B cell (primary cell): ENCODE measurements at places on chromosomes 6 and 20.
A peak's percentile ranks its signal among the peaks of the same experiment; 100 is the strongest.

GRCh38 chr6:98574984-98575383 lies 259.4 kb upstream of the POU3F2 start:
- no peak for DNase-seq

DNA sequence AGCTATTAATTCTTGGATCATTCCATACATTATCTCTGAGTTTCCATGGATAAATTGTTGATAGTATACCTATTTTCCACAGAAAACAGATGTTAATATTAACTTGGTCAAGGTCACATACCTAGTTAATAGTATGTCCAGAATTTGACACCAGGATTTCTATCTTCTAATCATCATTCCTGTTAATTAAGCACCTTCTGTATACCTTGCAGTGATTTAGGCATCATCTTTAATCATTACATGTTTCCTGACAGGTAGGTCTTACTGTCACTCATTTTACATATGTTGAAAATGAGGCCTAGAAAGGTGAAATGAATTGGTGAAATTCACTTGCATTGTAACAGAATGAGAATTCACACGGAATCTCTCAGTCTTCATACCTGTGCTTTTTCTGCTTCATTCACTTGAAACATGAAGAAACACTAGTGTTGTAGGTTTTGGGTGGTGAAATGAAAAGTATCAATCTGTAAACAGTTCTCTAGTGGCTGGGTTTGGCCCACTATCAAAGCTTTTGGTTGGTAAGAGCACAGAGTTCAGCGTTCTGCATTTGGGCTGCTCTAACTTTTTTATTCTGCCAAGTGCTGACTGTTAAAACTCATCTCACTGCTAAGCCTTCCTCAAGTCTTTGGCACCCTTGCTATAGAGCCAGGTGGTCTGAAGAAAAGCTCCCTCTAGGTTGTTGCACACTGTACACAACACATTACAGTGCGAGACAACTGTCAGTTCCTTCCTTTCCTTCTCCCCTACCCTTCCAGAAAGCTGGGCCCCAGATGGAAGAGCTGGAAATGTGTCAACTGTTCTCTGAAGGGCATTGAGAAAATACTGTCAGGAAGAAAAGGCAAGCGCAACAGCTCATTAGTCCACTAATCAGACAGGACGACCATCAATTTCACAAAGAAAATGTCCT lies 57.8 kb upstream of the C20orf144 start:
- no peak for DNase-seq

DNA sequence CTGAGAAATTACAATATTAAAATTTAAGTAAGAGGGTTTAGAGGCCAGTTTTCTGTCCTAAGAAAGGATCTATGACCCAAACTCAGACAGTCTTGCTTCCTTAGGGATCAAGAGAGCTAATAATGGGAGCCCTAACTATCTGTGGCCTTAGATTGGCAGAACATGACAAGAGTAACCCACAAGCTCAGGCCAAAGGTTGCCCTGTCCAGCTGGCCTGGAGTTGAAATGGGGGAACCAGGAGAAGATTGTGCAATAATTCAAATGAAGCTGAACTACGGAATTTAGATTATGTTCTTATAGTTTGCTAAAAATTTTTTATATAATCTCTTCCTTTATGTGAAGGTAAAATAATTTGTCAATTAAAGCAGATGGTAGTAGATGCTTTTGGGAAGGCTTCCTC lies 26.4 kb downstream of the LAMA4 start:
- DNase-seq: no peak

- peak; percentile 15 for DNase-seq
Measured at GRCh38 chr6:5379647-5380242, 118.4 kb downstream of the FARS2 start.

DNA sequence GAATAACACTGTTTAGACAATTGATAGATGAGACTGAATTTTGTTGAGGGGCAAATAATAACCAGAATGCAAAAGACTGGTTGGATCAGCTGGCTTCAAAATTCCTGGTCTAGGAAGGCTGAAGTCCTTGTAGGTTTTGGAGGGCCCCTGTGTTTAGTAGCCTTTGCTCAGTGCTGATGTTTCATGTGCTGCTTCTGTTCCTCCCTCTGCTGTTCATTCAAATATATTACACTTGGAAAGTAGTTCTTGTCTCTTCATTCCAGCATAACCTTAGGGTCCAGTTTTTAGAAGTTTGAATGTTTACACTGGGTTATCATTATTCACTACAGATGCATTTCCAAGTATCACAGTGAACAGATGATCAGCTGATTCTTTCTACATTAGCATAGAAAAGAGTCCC lies 72.5 kb downstream of the FLRT3 start:
- DNase-seq: no peak

DNA sequence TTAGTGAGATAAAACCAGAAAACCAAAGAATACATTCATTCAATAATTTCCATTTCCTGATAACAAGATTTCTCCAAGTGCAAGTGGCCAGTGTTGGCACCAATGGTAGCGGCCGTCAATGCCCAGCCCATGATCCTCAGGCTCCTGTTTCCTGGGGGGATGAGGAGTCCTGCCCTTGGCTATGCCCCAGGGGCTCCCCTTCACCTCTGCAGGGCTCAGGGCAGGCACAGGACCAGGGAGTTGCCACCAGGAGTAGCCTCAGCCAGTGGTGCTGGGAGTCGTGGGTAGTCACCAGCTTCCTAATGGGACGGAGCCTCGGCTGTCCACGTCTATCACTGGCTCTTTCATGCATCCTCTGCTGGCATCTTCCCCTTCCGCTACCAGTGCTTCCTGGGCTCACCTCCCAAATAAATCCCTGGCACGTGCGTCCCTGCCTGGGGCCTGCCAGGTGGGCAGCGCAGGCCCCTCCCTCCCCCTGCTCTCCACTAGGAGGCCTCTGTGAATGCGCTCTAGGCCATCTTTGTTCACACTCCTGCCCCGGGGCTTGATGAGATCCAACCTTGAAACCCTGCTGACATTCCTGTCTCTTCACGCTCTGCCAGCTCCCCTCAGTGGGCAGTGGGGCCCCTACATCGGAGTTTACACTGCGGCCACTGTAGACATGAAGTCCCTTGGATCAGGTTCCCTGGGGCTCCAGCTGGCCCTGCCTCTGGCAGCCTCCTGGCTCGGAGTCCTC lies 215.7 kb downstream of the SYNDIG1 start:
- no peak for DNase-seq

- DNase-seq: no peak
Measured at GRCh38 chr6:17525637-17526036, 74.5 kb upstream of the FAM8A1 start.

DNA sequence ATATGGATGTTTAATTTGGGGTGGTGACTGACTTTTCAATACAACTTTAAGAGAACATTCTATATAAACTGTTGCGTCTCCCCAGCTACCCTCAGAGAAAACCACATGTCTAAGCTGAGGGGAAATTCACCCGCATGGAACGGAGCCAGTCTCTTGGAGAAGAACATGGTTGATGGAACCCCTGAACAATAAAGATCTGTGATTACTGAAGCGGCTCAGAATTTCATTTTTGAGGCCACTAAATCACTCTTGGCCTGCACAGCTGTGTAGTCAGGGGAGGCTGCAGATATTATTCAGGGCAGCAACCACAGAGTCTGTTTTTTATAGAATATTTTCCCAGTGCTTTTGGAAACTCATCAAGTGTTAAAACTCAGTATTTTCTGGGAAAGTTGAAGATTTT lies 73.8 kb downstream of the EYA4 start:
- no peak for DNase-seq

- peak; percentile 49 for DNase-seq
Measured at GRCh38 chr20:3777716-3778629, 3.3 kb downstream of the SPEF1 start.

- DNase-seq: no peak
Measured at GRCh38 chr6:71887006-71887743, 825 bp downstream of the RIMS1 start.

DNA sequence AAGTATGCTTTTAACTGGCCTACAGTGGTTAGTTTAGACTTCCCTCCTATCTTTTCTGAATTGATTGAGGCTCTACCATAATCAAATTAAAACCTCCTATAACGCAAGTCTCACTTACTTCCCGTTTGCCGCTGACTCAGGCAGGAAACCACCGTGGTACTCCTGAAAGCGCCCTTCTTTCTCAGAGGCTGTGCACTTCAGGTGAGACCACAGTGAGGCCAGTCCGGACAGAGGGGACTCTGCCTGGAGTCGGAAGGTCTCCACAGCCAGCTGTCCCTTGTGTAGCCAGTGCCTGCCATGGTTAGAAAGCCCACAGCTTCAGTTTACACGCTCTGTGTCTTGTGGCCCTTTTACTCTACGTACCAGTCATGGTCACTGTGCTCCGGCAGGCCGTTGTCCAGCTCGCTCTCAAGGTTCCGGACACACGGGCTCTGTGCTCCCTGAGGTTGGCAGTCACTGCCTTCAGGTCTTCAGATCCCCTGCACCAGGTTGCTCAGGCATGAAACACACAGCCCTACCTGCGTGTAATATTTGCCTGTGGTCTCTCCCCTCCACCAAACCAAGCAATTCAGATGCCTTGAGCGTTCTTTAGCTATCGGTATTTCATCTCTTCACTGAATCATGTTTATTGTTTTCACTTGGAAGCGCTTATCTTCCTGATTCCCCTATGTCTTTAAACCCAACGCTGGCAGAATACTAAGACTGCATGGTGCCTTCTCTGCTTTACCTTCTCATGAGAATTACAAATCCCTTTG lies 178.8 kb downstream of the SMOC2 start:
- no peak for DNase-seq

DNA sequence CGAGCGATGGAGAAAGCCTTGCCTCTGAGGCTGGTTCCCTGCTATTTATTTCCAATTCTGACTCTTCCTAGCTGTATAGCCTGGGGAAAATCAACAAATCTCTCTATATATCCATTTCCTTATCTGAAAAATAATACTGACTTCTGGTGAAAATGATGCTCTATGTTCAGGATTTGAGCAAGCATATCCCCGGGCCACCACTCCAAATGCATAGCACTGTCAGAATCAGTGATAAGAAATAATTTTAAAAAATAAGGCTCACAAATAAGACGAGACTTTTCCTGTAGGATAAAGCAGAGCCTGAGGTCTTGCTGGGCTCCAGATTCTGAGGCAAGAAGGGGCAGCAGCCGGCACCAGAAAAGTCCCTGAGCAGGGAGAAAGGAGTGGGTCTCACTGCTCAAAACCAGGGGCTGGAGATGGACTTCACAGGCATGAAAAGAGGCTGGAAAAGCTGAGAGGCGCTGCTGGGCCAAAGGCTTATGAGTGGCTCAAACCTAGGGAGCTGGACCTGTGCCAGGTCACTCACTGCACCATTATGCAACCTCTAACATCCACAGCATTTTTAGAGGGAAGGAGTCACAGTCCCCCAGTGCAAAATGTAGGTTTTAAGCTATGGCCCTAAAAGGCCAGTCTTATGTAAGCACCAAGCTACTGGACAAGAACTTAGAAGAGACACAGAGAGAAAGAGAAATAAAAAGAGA lies 48.1 kb upstream of the SLC17A4 start:
- no peak for DNase-seq

- no peak for DNase-seq
Measured at GRCh38 chr20:14764511-14765369, 427.3 kb upstream of the FLRT3 start.

DNA sequence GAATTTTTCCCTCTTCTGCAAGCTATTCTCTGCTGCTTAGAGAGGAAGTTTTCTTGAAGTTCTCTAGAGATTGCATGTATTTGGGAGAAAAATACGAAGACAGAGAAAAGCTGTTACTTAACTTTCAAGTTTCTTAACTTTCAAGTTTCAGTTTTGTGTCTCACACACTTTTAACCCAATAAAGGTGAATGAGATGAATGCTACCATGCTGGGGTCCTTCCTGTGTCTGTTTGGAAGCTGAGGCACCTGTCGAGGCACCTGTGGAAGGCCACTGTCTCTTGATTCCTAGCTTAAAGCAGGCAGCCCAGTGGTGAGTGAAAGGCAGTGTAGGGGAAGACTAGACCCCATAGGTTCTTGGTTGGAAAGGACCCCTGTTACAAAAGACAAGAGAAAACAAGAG lies 372.8 kb upstream of the JARID2 start:
- no peak for DNase-seq

GRCh38 chr6:17585766-17586490 lies 14.2 kb upstream of the FAM8A1 start:
- no peak for DNase-seq

- DNase-seq: no peak
Measured at GRCh38 chr20:41201760-41202159, 64.4 kb downstream of the PLCG1 start.

GRCh38 chr20:23257106-23257761 lies 93.4 kb upstream of the NXT1 start:
- no peak for DNase-seq

DNA sequence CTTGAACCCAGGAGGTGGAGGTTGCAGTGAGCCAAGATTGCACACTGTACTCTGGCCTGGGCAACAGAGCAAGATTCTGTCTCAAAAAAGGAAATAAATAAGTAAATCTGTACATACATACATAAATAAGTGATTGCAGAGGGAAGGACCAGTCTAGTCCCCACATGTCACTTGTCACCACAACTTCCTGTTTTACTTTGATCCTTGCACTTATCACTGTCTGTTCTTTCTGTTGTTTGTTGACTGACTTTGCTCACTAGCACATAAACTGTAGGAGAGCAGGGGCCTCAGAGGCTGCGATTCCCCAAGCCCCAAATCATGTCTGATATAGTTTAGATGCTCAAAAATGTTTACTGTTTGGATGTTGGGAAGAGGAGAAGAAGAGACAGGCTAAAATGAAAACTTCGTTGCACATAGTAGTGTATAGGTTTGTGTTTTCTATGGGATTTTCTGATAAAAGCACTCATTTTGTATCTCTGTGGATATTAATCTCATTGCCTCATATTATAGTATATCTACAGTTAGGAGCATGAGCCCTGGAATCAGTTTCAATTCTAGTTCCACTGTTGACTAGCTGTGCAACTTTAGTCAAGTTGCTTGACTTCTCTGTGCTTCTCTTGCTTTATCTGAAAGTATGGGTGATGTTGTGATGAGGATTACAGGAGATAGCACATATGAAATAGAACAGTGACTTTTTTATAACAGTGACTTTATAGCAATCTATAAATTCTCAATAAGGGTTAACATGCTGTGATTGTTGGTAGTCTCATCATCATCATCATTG lies 165.0 kb downstream of the TBC1D7 start:
- DNase-seq: peak; percentile 17
